Activated T-cell treated with anti-CD3 and anti-CD28 coated beads for 1 hour (primary cell): ENCODE measurements at places on chromosomes 6 and 20.

GRCh38 chr6:133083248-133083967 is 157.7 kb upstream of the EYA4 start:
- DNase-seq = no peak

GRCh38 chr20:19056909-19057308 is 155.5 kb upstream of the SLC24A3 start:
- no peak for DNase-seq

DNA sequence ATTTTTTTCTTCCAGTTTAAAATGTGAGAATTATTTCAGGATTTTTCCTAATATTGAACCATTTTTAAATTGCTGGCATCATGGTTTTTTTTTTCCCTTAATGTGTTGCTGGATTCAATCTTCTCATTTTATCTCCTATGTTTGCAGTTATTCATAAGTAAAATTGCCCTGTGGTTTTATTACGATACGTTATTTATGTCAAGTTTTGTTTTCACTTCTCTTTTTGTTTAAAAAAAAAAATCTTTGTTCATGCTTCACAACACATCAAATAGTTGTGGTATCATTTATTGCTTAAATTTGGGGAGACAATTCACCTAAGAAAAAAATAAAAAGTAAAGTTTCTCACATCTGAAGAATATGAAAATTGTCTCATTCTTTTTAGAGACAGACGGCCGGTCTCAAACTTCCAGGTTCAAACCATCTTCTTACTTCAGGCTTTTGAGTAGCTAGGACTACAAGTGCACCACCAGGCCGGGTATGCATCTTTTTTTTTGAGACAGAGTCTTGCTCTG is 239.3 kb upstream of the ID4 start:
- DNase-seq = no peak

- no peak for DNase-seq
Measured at GRCh38 chr6:16625291-16626265, 135.7 kb downstream of the ATXN1 start.

DNA sequence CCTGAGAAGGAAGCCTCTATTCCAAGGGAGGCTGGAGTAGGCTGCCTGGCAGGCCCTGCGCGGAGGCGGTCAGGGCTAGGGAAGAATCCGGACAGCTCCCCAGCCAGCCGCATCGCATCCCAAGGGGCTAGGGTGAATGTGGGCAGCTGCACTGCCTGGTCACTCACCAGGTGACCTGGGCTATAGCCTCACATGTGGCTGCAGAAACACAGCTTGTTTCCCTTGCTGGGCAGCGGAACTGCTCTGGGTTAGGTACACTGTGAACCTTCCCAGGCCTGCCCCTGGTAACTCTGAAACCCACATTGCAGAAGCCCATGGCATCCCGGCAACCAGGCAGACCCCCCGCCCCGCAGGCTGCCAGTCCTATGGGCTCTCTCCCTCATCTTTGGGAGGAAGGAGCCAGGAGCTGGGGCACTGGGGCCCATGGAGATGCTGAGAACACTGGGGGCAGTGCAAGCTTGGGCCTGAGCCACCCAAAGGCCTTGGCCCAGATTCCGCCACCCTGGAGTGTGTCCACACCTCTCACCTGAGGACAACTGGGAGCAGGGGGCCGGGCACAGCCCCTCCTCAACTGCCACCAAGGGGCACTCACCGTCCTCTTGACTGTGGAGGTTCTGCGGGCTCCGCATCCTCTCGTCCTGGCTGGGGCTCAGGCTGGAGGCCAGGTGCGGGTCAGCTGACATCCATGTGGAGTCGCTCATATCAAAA is 111.0 kb downstream of the NOL4L start:
- no peak for DNase-seq

- no peak for DNase-seq
Measured at GRCh38 chr20:38757145-38757775, 9.0 kb downstream of the ACTR5 start.

GRCh38 chr20:13342469-13343242 is 121.6 kb downstream of the ISM1 start:
- DNase-seq = no peak

- no peak for DNase-seq
Measured at GRCh38 chr20:38270869-38271605, 10.5 kb upstream of the KIAA1755 start.

GRCh38 chr20:5691918-5692618 is 58.1 kb upstream of the SHLD1 start:
- DNase-seq = no peak

DNA sequence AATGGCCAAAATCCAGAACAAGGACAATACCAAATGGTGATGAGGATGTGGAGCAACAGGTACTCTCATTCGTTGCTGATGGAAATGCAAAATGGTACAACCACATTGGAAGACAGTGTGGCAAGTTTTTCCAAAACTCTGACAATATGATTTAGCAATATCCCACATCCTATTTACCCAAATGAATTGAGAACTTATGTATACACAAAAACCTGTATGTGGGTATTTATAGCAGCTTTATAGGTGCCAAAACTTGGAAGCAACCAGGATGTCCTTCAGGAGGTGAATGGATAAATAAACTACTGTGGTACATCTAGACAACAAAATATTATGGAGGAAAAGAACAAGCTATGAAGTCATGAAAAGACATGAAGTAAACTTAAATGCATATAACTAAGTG is 156.5 kb downstream of the TFAP2A start:
- no peak for DNase-seq

DNA sequence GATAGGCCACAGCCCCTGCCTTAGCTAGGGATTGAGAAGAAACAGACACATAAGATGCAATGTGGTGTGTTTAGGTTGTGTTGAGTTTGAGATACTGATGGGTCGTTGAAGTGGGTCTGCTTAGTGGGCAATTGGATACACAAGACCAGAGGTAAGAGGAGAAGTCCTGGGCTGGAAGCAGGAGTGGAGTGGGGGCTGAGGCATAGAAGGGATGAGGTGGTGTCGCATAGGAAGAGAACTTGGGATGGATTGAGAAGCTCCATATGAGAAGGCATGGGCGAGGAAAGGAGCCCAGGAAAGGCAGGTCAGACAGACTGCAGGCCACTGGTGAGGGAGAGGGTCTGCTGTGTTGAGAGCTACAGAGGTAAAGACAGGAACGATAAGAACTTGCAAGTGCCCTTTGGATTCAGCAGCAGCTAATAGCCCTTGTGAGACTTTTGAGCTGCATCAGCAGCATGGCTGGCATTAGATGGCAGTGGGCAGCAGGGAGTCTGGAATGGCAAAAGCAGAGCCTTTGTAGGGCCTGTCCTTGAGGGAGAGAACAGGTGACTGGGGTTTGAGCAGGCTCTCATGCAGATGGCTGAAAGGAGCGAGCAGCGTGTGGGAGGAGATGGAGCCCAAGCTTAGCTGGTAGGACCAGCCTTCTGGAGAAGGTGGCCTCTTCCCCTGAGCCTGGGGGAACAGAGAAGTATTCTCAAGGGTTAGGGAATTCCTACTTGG is 33.2 kb downstream of the PLCG1 start:
- DNase-seq = no peak

GRCh38 chr6:13181393-13181792 is 146.9 kb downstream of the TBC1D7 start:
- no peak for DNase-seq

GRCh38 chr6:149440735-149441671 is 40.9 kb downstream of the SUMO4 start:
- DNase-seq = no peak

GRCh38 chr6:26312501-26313397 is 52.2 kb upstream of the BTN3A2 start:
- DNase-seq = peak; percentile 84

DNA sequence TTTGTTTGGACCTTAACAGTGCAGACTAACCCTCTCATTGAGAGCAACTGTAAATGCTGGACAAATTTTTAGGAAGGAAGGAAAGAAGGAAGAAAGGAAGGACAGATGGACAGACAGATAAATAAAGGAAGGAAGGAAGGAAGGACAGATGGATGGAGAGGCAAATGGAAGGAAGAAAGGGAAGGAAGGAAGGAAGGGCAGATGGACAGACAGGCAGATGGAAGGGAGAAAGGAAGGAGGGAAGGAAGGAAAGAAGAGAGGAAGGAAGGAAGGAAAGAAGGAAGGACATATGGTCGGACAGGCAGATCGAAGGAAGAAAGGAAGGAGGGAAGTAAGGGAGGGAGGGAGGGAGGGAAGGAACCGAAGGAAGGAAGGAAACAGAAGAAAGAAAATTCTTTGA is 388.5 kb upstream of the CDH4 start:
- no peak for DNase-seq

DNA sequence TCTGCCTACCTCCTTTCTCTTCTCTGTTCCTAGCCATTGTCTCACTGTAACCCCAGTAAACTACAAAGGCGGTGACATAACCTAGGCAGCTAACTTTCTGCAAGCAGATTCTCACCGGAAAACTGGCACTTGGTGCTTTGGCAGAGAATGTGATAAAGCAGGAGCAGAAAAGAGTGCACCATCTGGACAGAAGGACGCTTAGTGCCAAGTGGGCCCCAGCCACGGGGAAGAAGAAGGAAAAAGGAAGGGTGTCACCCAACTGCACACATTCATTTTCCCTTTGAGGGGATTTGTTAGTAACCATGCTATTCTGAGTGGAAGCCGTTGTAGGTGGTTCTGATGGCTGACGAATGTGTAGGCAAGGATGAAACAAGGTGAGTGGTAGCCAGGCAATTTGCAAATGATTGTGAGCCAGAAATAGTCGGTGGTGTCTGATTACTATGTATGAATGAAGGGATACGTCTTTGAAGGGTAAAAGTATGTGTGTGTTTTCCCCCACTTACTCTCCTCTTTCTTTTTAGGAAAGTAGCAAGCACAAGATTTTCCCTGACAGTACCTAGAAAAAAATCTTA is 148.3 kb upstream of the STXBP5 start:
- DNase-seq = no peak

DNA sequence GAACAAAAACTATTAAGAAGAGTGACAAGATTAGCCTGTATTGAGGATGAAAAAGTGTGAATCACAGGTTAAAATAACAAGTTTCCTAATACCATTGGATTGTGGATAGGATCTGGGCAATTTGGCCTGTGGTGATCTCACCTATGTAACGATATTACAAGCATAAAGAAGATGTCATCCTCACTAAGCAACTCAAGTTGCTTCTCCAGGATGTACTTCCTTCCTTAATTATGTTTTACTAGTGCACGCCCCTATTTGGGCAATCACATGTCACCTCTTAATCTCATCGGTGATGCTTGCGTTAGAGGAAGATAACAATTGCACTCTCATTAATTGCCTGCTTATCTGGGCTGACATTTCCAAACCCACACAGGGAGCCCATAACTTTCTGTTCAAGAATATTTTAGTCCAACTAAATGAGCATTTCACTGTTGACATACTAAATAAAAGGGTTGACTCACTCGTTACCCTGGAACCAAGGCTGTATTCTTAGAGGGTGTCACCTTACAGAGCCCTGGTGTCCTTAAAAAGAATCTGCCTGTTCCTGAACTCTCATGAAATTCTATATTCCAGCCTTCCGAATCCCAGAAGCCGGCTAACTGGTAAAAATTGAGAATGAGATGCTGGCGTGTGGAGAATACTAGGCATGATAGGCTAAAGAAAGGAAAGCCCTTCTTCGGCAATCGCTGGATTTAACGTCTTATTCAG is 88.2 kb upstream of the ATXN1 start:
- DNase-seq = no peak

DNA sequence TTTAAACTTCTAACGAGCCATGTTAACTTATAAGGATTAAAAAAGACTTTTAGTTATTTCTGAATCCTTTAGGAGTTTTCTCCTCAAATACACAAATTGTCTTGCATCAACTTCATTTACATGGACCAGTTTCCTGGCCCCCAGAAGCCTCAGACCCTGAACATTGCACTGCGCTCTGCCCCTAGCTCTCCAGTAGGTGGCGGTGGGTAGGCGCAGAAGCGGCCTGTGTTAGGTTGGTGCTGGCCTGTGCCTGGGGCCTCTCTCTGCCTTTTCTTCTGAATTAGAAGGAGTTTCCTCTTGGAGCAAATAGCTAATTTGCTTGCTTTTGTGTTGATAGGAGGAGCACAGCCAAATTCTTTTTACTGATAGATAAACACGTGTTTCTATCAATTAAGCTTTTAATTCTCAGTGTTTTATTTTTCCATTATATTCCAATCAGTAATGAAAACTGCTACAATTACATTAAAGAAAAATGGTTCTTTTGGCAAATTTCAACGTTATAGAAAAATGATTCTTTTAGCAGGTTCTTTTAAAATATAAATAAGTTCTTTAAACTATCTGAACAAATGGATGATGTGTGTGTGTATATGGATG is 44.4 kb downstream of the DTD1 start:
- peak; percentile 38 for DNase-seq

- no peak for DNase-seq
Measured at GRCh38 chr6:34057790-34058189, 88.1 kb downstream of the GRM4 start.

GRCh38 chr20:57772349-57772964 is 62.6 kb upstream of the PMEPA1 start:
- peak; percentile 4 for DNase-seq

- DNase-seq = no peak
Measured at GRCh38 chr20:54103762-54104600, 33.6 kb upstream of the BCAS1 start.

- DNase-seq = no peak
Measured at GRCh38 chr6:158566207-158566818, 6.4 kb downstream of the TMEM181 start.

DNA sequence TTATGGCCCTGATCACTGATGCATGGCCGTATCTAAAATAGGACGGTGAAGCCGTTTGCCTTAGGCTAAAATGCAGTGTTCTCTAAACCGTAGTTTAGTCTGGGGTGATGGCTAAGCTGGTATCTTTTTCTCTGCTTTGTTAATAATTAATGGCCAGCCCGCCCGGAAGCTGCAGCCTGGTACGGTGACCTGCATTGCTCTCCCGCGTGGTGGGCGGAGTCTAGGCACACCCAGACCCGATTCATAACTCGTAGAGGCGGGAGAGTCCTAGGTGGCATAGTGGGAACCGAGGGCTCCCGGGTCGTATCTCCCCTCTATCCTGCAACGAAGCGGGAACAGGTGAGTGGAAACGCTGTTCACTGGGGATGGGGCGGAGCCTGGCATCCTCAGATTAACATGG is 5.5 kb downstream of the CDH4 start:
- DNase-seq = no peak

DNA sequence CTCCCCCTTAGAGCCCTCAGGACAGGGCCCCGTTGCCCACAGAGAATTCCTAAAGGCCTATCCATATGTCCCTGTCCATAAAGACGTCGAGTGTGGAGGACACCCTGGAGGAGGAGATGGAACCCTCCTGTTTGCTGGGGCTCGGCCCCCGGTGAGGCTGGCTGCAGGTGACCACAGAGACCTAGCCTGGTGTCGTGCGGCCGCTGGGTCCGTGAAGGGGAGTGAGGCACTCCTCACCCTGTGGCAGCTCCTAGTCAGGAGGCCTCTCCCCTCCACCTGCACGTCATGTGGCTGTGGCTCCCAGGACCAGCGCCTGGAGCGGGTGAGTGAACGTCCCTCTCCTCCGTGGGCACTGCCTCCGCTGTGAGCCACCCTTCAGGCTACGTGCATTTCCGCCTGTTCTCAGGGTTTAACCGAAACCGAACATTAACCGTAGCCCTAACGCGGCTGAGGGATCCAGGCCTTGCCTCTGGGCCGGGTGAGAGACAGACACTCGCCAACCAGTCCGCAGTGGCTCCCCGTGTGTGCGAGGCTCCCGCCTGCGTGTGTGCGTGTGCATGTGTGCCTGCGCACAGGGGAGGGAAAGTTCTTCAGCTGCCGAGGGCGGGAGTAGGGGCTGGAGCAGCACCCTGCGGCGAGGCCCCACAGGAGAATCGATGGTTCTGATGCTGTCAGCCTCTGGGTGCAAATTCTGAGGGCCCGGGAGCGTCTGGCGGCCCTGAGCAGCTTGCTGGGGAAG is 5.9 kb upstream of the TCEA2 start:
- DNase-seq = no peak
